Left ventricle myocardium inferior (tissue), 1 donor: ENCODE measurements at places on chromosomes 7 and 10. TPM values are rescaled to one million over a fixed set of nuclear protein-coding genes. Genes with fewer than 3 reads are reported as not detected.

Gene CC2D2B
- 0.30 TPM for total RNA-seq

Gene BTBD16
- total RNA-seq: not detected

Gene VPS26A
- total RNA-seq: 33.1 TPM

Gene PTER
- 16.3 TPM for total RNA-seq

Gene GNAI1
- 14.5 TPM for total RNA-seq

Gene CTTNBP2
- 1.2 TPM for total RNA-seq
